ENCODE measurements at places on chromosomes 5 and 9.

- no peak for DNase-seq
Measured at GRCh38 chr9:131752231-131752884, 12.5 kb upstream of the RAPGEF1 start.

- no peak for DNase-seq
Measured at GRCh38 chr5:111734013-111734412, 23.0 kb downstream of the NREP start.

GRCh38 chr5:146240951-146241350, 37.5 kb downstream of the RBM27 start:
- DNase-seq = no peak

DNA sequence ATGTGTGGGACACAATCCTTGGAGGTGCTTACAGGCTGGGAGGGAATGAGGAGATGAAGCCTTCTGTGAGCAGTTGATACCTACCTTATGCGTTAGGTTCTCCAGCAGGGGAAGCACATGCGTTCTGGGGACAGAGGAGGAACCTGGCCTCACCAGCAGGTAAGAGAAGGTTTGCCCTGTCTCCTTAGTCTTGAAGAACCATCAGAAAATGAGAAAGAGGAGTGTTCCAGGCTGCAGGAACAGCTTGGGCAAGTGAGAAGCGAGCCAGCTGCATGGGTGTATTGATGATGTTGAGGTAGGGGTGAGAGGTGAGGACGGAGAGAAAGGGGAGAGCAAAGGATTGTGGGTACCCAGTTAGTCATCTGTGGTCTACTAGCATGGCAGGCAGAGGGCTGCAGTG, 156.9 kb upstream of the MVB12B start:
- DNase-seq = no peak

- DNase-seq = no peak
Measured at GRCh38 chr5:157167214-157167621, 1.2 kb upstream of the GARIN3 start.

- DNase-seq = no peak
Measured at GRCh38 chr5:38636626-38637025, 80.2 kb upstream of the LIFR start.

DNA sequence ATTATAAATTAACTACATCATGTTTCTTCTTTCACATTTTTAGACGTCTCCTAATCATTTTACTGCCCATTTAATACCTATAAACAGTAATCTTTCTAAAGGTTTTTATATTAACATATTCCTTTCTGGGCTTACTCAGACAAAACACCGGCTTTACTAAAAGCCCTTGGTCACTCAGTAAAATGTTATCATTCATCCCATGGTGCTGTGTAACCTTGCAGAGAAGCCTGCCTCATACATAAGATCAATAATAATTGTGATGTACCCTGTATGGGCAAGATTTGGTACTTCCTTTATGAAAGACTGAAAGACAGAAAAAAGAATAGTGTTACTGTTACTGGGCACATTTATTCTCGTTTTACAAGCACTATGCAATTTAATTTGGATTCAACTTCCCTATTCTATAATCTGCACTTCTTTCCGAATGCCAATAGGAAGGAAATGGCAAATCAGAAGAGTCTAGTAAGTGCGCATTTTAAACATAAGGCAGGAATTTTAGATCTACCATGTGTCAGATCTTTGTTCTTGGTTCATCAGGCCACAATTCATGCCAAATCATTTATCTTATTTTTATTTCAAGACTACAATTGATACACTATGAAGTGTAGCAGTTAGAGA, 522.2 kb downstream of the CSNK1G3 start:
- no peak for DNase-seq

DNA sequence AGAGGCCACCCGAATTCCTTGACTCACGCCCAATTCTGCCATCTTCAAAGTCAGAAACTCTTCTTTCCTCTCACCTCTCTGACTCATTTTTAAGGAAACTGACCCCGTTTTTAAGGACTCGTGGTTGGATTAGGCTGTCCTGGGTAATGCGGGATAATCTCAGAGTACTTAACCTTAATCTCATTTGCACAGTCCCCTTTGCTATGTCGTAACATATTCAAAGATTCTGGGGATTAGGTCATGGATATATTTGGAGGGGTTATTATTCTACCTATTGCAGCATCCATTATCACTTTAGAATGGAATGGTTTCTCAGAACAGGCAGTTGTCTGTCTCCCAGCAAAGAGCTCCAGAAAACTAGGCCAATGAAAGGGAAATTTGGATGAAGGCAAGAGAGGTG, 80.8 kb upstream of the IL12B start:
- DNase-seq = no peak

DNA sequence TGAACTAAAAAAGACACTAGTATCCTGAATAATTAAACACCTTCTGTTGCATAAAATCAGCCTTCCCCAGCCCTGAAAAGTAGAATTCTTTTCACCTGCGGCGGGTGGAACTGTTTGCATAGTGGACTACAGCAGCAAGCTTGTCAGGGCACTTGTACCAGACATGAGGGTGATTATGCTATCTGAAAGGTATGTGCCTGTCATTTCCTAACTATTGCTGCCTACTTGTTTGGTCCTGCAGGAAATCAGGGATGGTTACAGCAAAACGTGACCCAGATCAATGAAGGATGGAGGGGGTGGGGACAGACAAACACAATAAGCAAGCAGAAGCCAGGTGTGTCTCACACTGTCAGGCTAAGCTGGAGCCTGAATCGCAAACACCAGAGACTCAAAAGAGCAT, 385.6 kb downstream of the MLLT3 start:
- DNase-seq = no peak

DNA sequence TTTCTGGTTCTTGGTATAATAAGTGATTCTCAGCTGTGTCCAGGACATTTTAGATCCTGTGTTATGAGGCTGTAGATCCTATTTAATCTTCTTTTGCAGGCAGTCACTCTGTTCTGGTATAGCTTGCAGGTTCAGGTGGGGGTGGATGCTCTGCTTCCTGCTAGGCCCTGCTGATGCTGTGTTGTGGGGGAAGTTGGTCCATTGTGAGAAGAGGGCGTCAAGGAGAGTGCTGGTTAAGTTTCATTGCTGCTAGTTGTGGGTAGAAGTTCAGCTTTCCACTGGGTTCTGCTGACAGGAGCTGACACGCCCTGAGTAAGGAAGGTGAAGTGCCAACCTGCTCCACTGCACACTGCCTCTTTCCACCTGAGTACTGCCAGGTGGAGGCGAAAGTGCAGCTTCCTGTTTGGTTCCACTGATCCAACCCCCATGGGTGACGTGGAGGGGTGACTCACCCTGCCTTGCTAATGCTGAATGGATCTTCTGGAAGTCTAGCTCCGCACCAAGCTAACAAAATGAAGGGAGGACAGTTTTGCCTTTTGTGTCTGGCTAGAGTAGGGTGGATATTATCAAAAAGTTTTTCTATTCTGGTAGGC, 16.3 kb downstream of the NMRK1 start:
- no peak for DNase-seq

DNA sequence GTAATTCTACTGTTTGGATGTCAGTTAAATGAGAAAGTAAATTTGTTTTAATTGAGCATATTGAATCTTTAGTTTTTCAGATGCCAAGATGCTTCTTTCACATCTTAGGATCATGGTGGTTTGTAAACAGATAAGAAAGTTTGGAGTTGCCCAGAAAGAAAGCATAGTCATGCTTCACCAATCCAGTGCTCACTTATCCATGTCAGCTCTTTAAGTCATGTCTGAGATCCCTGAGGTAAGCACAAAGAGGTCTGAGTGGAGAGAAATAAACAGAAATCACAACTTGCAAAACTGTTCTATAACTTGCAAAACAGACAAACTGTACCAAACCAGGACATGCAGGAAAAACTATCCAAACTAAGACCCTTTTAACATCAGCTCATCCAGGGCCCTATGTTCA, 87.7 kb downstream of the OSTF1 start:
- DNase-seq = no peak

- no peak for DNase-seq
Measured at GRCh38 chr5:178123966-178124925, 6.6 kb upstream of the RMND5B start.

GRCh38 chr5:8553364-8553763, 684.4 kb downstream of the MTRR start:
- no peak for DNase-seq

- no peak for DNase-seq
Measured at GRCh38 chr5:15082096-15082495, 210.5 kb upstream of the ANKH start.

DNA sequence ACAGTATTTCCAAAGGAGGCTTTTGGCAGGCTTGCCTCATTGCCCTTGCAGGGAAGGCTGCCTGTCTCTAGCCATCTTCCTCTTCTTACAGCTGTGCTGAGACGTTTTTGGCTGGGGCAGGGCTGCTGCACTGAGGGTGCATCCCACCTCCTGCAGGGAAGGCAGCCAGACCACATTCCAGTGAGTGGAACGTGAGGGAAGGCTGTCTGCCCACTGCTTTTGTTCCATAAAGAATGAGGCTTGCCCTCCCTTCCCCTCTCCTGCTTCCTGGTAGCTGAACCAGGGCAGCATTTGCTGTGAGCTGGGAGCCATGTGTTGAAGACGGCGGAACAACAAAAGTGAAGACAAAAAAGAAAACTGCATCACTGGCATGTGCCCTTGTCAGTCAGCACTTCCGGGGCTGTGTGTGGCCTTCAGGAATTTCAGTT, 16.8 kb downstream of the MGAT1 start:
- no peak for DNase-seq

- no peak for DNase-seq
Measured at GRCh38 chr5:133702791-133703770, 90.7 kb upstream of the FSTL4 start.

- DNase-seq = no peak
Measured at GRCh38 chr9:112124156-112124555, 50.9 kb downstream of the SUSD1 start.

GRCh38 chr5:106134549-106134948, 1536.2 kb downstream of the EFNA5 start:
- DNase-seq = no peak

GRCh38 chr5:127705120-127705892, 2.1 kb downstream of the CCDC192 start:
- DNase-seq = no peak

- no peak for DNase-seq
Measured at GRCh38 chr5:180026734-180027458, 44.7 kb downstream of the RNF130 start.

DNA sequence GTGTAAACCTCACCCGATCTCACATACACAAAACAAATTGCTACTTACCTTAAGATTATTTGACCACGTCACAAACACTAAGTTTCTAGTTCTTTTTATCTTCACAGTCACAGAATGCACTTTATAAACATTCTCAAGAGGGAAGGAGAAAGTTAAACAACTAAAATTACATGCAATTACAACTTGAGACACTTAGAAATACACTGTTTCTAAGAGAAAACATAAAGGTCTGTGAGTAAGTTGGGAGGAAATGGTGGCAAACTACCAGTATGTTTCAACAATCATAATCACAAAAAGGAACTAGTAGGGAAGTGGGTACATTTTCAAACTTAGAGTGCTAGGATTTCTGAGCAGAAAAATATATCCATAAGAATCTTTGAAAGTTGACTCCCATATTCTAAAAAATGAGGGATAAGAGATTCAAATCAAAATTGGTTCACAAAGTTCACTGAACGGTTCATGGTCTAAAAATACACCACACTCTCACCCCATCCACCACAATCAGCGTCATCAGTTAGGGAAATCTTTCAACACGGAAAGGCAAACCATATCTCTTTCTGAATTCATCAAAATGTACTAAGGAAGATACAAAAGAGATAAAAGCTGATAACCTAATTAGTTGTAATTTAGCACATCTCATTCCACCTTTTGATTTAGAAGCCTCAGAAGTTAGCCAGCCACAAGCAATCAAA, 182.6 kb downstream of the BNC2 start:
- DNase-seq = no peak

DNA sequence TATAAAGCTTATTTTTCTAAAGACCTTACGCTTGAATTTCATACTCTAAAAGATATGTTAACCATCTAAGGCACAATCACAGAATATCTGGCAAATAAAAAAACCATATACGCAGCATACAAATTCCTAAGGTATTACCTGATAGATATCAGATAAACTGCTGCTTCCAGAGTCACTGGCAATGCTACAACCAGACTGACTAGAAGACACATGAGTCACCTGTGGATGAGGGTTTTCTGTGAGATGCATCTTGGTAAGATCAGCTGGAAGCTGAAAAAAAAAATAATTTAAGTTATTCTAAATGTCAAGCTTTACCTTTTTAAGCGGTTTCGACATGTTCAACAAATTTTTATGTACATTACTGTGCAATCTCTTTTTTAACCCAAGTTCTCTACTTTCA, 113.8 kb downstream of the RAPGEF6 start:
- no peak for DNase-seq

GRCh38 chr9:126116351-126117157, 210.1 kb upstream of the MVB12B start:
- peak; percentile 16 for DNase-seq

DNA sequence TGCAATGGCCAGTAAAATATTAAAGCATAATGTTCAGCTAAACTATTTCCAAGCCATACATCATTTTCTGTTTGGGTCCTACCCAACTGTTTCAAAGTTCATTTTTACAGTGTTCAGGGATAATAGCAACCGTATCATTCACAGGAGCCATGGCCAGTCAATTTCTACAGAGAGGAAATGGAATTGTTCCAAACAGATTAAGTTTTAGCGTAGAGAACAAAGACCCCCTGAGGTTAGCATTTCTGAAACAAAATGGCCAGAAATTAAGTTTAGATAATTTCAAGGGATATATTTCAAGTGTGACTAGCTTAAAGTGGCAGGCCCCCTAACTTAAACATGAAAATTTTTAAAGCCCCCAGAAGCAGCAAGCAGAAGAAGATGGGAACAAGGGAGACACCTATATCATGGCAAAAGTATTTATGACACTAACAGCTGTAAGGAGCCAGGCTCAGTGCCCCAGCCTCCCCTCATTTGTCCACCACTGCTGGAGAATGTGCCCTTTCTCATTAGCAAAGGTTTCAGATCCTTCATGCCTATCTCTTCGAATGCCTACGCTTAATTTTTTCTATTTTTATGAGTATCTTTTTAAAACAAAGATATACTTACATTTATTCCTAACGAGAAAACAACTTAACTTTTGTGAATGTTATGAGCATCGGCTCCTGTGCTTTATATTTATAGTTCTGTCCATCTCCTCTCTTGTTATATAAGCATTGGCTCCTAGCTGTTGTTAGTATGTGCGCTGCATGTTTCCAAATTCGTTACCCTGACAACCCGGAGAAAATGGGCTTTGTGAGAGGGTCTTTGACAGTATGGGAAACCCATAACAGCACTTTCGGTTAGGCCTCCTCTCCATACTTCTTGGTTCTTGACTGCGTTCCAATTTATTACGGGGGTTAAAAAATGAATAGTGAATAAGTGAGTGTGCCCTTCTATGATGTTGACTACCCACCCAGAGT, 116.3 kb downstream of the MED27 start:
- no peak for DNase-seq

DNA sequence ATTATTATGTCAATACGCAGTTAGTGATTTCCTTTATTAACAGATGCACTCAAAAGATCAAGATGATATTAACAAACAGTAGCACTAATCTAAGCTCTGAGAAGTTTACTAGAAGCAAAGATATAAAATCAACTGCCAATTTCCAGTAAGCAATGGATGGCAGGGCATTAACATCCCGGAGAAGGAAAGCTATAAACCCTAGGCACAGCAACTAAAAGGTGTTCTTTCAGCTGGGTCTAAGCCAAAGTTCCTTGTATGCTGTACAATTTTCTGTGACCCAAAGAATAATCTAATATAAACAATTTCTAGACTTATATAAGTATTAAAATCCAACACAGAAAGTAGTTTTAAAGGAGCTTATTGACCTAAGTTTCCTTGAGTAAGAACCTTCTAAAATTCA, 39.4 kb downstream of the PJA2 start:
- no peak for DNase-seq

All from NCI-H2171 (cell line).